ENCODE measurements at places on chromosomes 7 and 10. TPM values are rescaled to one million over a fixed set of nuclear protein-coding genes. Genes with fewer than 3 reads are reported as not detected.

LRGUK gene
- 0.57 TPM for total RNA-seq

DNA sequence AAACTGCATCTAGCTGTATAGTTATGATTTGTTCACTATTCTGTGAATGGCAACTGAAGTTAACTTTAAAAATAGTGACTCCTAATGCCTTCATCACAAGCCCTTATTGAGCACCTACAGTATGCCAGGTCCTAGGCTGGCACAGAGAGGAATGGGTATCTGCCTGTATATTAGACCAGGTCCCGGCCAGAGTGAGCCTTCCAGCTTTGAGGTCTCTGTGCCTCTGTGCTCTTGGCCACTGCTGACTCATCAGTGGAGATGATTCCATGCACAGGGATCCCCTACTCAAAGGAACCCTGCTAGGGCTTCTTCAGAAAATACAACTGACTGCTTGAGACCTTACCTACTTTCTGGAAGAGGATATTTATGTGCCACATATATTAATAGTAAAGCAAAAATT lies 118.4 kb downstream of the GFRA1 start:
- DNase-seq = no peak

UCN3 gene
- total RNA-seq = not detected

- no peak for DNase-seq
These were observed 79.2 kb downstream of the CCDC3 start for GRCh38 chr10:12922117-12922900.

SLC13A4 gene
- total RNA-seq = under 0.01 TPM

- DNase-seq = no peak
These were observed 72.8 kb upstream of the MTPN start for GRCh38 chr7:136049818-136050461.

Data from esophagus squamous epithelium (tissue), 5 donors.